ENCODE measurements at places on chromosomes 2 and 18.

GRCh38 chr2:134466141-134466540 lies 212.3 kb downstream of the MGAT5 start:
- DNase-seq: no peak

GRCh38 chr2:165328272-165328671 lies 89.1 kb downstream of the SCN2A start:
- no peak for DNase-seq

DNA sequence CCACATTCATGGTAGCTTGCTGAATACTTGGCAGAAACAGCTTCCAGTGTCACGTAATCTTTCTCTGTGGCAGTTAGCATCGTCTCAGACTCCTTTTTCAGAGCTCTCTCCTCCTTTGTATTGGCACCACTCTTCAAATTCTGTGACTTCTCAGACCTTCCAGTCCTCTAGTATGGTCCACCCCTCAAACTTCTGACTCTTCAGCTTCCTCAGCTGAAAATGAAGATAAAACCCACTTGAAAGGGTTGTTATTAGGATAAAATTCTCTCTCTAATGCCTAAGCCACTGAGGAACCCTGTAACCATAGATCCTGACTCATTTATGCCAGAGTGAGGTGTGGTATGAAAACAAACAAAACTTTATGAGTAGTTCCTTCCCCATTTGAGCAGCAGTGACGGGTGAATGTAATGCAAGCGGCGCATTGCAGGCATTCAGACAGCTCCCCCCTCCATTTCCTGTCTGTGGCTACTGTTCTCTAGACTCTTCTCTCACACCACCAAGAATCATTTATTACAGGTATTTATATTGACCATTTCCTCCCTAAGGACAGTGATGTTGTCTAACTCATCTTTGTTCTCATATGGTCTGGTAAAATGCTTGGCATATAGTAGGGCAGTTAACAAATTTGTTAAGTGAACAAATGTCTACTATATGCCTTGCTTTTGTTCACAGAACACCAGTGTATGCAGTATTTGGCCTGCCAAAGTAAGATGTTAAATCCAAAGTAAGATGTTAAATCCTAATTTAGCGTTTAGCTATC lies 35.3 kb downstream of the GALNT1 start:
- DNase-seq: peak; percentile 53

- no peak for DNase-seq
Measured at GRCh38 chr2:85481818-85482777, 56.9 kb upstream of the MAT2A start.

GRCh38 chr18:79868811-79869541 lies 71.2 kb downstream of the KCNG2 start:
- DNase-seq: no peak

GRCh38 chr2:165794536-165794928 lies 485 bp upstream of the GALNT3 start:
- DNase-seq: peak; percentile 73

DNA sequence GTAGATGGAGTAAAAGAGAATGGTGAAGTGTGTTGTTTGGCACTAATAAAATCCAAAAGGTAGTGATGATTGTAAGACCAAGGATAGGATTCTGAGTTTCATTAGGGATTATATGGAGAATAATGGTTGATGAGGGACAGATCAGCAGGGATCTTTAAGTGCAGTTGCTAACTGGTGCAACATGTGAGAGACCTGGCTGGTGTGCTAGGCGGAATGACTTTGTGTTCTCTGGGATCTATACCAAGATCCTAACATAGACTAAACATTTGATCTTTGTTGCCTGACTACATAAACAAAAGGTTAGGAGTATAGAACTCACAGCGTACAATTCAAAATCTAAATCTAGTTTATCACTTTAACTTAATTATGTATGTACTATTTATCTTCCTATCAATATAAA lies 135.4 kb downstream of the PTRHD1 start:
- no peak for DNase-seq

GRCh38 chr18:59067873-59068272 lies 71.8 kb upstream of the SEC11C start:
- no peak for DNase-seq

GRCh38 chr18:51340332-51340731 lies 142.9 kb upstream of the MEX3C start:
- no peak for DNase-seq

- no peak for DNase-seq
Measured at GRCh38 chr2:23547725-23548124, 162.7 kb downstream of the KLHL29 start.

- DNase-seq: no peak
Measured at GRCh38 chr2:21372654-21373053, 248.9 kb downstream of the TDRD15 start.

GRCh38 chr2:50343150-50343830 lies 688.6 kb downstream of the NRXN1 start:
- no peak for DNase-seq

GRCh38 chr2:6074089-6074643 lies 382.0 kb downstream of the SOX11 start:
- DNase-seq: no peak

GRCh38 chr2:122514451-122514996 lies 759.1 kb downstream of the TSN start:
- no peak for DNase-seq

- DNase-seq: no peak
Measured at GRCh38 chr18:64202863-64203262, 54.0 kb upstream of the LINC00305 start.

- DNase-seq: no peak
Measured at GRCh38 chr2:203688798-203689197, 17.6 kb upstream of the CD28 start.

- DNase-seq: no peak
Measured at GRCh38 chr18:25360301-25360899, 8.4 kb upstream of the ZNF521 start.

GRCh38 chr2:225270861-225271260 lies 128.6 kb upstream of the NYAP2 start:
- no peak for DNase-seq

DNA sequence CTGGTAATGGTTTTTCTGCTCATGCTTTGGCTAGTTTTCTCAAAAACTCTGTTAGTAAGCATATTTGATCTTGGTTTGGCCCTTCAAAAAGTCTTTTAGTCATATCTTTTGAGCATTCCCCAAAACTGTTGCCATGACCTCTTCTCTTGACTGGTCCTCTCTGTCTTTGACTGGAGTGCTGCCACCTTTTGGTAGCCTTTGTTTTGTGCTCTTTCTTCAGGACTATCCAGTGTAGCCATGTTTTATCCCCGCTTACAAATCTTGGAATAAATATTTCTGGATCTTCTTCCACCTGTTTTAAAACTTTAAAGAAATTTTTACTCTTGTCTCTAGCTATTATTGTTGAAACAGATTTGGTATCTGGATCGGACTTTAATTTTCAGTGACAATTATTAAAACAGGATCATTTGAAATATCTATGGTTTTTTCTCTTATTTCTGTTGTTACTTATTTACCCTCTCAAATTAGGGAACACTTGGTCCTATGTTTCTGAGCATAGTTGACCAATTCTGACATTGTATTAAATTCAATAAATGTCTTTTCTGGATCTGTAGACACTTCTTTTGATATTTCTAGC lies 965 bp upstream of the ELOA2 start:
- DNase-seq: no peak

- DNase-seq: no peak
Measured at GRCh38 chr18:55380589-55380988, 207.4 kb downstream of the TCF4 start.

- DNase-seq: no peak
Measured at GRCh38 chr18:4836141-4836540, 360.9 kb downstream of the AKAIN1 start.

DNA sequence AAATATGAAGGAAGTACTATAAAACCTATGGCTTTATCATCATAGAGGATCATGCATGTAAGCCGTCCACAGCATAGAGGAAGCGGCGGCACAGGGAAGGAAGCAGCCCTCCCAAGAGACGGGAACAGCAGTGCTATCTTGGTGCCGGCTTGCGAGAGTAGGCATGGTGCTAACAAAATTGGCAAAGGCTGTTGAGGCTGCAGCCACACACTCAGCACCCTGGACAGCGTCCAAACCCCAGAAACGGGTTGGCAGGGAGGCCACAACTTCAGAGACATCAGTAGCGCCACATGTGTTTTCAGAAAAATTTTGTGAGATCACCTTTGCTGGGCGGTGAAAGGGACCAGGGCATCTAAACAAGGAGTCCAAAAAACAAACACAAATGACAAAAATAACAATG lies 37.7 kb downstream of the NETO1 start:
- no peak for DNase-seq

Measured in NK-92 treated with Interleukin-12 subunit alpha and Interleukin-12 subunit beta, amount 100 ng/mL, for 24 hours (cell line).